ENCODE measurements at places on chromosomes 3 and 15. TPM values are rescaled to one million over a fixed set of nuclear protein-coding genes. Genes with fewer than 3 reads are reported as not detected.

DNA sequence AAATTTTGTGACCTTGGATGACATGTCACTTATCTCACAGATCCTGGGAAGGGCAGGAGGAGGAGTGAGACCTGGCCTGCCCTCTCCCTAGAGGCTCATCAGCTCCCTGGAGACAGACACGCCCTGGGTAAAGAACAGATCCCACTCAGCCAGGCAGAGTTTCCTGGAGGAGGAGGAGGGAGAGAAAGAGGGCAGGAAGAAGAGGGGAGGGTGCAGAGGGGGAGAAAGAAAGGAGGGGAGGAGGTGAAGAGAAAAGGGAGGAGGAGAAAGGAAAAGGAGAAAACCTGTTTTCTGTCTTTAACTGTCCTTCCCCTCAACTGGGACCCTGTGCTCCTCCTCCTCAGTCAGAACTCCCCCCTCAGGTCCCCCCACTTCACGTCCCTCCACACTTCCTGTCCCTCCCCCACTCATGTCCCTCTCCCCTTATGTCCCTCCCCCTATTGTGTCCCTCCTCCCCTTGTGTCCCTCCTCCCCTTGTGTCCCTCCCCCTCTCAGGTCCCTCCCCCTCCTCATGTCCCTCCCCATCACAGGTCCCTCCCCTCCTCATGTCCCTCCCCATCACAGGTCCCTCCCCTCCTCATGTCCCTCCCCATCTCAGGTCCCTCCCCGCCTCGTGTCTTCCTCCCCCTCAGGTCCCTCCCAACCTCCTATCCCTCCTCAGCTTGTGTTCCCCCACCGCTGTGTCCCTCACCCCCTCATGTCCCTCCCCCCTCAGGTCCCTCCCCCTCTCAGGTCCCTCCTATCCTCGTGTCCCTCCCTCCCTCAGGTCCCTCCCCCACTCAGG lies 52.3 kb upstream of the CGNL1 start:
- DNase-seq, result no peak

DNA sequence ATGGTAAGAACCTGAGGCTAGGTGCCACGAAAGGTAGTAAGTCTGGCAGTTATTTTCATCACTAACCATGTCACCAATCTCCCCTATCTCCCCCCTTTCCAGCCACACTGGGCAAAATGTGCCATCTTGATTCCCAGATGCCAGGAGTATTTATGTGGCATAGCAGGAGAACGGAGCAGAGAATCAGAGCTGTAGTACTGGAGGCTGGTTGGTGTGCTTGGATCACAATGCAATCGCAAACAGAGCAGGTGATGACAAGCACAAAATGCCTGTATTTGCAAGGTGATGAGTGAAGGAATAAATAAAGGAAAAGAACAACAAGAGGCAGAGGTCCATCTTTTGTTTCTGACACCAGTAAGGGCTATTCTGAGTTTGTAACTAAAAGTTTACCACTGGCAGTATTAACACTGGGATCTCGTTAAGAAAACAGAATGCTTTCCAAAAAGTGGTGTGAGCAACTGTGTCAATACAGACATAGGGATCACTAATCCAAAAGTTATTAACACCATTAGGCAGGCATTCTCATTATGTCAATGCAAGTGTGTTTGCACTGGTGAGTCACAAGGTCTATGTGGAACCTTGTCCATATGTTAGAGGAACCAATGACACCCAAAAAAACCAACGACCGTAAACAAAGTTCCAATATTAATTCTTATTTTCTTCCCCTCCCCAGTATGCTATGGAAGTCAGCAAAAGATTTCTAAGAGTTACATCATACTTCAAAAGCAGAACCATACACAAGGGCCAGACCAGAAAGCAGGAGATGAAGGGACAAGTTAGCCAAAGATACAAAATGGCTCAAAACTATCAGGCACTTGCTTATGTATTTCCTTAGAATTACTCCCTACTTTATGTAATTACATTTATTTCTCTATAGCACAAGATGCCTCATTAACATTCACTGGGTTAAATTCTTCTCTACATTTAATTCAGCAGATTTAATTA lies 556.6 kb downstream of the FOXP1 start:
- DNase-seq, result no peak

GRCh38 chr3:5005367-5005766 lies 26.1 kb downstream of the BHLHE40 start:
- no peak for DNase-seq

Gene IMPDH2
- 273 TPM for total RNA-seq

- no peak for DNase-seq
These were observed 34.2 kb upstream of the GALNT15 start for GRCh38 chr3:16140116-16140893.
